ENCODE measurements at places on chromosomes 3 and 15. TPM values are rescaled to one million over a fixed set of nuclear protein-coding genes. Genes with fewer than 3 reads are reported as not detected.

Gene TNK2
- total RNA-seq, result 38.9 TPM

Gene C3orf70
- total RNA-seq, result 14.2 TPM

Gene TTLL13
- not detected for total RNA-seq

Gene ADGRG7
- total RNA-seq, result not detected

Gene PRKAR2A
- total RNA-seq, result 69.5 TPM

Gene CDC25A
- total RNA-seq, result 2.5 TPM

Gene CHRNA7
- 1.9 TPM for total RNA-seq

Gene ADPRH
- total RNA-seq, result 18.5 TPM

Gene CCR5
- 3.6 TPM for total RNA-seq

Gene IL20RB
- total RNA-seq, result 0.71 TPM

Gene POPDC2
- 13.3 TPM for total RNA-seq

Gene FILIP1L
- total RNA-seq, result 270 TPM

Gene SLC12A1
- 0.68 TPM for total RNA-seq

- DNase-seq, result no peak
These were observed 185.6 kb downstream of the FAM43A start for GRCh38 chr3:194871143-194871863.

GRCh38 chr15:36831125-36831903 lies 251.9 kb downstream of the CDIN1 start:
- no peak for DNase-seq

DNA sequence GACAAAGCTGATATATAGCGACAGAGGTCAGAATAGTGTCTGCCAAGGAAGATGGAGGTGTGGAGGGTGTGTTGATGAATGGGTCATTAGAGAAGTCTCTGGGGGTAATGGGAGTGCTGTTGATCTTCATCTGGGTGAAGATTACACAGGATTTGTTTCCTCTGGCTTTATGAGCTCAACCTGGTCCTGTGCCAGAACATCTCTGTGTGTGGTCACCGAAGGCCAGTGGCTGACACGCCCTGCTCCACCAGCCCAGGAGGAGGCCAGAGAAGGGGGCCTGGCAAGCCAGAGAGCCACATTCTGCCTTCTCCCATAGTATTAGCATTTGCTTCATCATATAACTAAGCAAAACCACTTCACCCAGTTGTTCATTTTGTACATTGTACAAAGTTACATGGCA lies 121.1 kb downstream of the ZNF621 start:
- DNase-seq, result no peak

- DNase-seq, result no peak
These were observed 12.9 kb downstream of the POMGNT2 start for GRCh38 chr3:43093006-43093405.

DNA sequence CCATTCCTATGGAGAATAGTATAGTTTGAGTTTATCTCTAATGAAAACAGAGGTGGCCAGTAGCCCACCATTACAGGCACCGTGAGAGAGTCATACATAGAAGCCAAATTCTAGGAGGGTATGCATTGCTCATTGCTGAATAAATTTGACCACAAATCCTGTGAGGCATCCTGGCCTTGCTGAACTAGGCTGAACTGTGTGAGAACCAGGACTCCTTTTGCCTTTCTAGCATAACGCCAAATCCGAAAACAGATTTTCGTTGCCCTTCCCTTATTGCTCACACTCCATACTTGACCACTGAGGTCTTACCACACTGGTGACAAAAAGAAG lies 50.4 kb downstream of the SLC2A2 start:
- DNase-seq, result no peak

DNA sequence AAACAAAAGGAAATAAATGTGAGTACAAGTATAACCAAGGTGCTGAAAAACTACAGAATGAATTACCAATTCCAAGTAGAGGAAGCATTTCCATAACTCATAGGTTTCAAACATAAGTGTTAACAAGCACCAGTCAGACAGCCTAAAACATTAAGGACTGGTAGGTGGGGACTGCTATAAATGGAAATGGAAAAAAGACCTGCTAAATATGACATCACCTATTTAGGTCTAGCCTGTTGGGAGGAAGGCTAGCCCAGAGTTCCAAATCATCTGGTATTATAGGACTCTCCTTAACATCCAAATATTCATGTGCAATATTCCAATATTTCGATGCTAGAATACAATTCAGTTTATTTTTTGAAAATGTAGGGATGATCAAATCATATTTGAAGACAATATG lies 560.0 kb downstream of the ROBO2 start:
- no peak for DNase-seq

DNA sequence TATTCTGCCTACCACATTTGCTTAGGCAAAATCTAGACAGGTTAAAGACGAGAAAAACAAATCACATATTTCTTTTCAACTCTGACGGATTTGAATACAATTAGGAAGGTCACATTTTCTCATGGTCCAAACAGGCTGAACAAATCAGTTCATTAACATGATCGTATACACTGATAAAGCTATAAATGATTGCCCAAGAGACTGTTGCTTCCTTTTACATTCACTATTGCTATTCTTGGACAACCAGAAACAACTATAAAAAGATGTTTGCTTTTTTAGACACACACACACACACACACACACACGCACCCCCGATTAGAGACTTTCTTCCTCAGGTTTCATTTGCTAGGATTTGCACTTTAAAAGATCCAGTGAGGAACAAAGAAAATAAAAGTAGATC lies 122.3 kb upstream of the BHLHE40 start:
- DNase-seq, result no peak

- DNase-seq, result no peak
These were observed 22.8 kb downstream of the IDH3A start for GRCh38 chr15:78171864-78172472.

DNA sequence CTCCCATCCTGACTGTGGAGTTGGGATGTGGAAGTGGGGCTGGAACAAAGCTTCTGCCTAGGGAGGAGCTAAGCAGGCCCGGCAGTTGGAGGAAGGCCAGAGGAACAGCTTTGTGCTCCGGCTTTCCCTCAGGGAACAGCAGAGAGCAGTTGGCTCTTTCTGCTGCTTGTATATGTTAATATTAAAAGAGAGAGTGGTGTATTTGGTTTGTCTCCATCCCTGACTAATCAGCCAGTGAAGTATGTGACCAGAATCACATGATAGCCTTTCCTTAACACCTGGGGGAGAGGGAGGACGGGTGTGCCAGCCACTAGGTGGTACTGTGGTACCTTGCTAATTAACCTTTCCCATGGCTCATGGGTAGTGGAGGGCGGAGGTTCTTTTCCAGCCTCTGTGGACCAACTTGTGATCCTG lies 10.0 kb downstream of the EIF2B5 start:
- DNase-seq, result no peak

DNA sequence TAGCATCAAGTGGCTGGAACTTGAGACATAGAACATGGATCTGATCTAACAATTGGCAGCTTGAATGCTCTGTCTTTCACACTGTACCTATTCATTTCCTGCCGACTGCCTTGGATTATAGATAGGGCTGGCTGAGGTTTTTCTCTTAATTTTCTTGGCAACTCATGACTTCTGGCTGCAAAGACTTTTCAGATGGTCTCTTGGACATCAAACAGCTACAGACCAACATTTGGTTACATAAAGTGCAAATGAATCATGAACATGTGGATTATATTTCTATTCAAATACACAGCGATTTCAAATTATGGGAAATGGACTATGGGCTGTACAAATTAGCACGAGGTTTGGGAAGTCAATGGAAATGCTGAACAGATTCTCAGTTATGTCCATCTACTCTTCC lies 26.2 kb upstream of the IL16 start:
- DNase-seq, result no peak

- peak; percentile 62 for DNase-seq
These were observed 6.0 kb downstream of the TM4SF4 start for GRCh38 chr3:149480326-149481017.

- no peak for DNase-seq
These were observed 17.3 kb downstream of the CHRNA3 start for GRCh38 chr15:78603467-78603866.

- DNase-seq, result no peak
These were observed 524.2 kb upstream of the LMCD1 start for GRCh38 chr3:7977245-7978086.

- DNase-seq, result no peak
These were observed 159.4 kb downstream of the ZIC4 start for GRCh38 chr3:147246906-147247305.

GRCh38 chr3:193960487-193961274 lies 175.3 kb upstream of the HES1 start:
- DNase-seq, result no peak

DNA sequence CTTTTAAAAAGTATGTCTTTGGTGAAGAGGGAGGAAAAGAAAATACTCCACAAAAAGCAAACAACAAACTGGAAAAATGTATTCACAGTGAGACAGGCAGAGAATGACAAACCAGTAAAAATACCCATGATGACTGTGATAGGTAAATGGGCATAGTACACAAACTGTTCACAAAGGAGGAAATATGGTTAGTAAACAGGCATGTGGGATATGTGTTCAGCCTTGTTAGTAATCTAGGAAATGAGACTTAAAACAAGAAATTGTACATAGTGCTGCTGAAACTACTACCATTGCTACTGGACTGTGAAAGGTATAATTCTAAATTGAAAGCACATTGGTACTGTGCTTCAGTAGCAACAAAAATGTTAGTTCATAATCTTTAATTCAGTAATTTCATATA lies 50.1 kb downstream of the UBE2E2 start:
- DNase-seq, result no peak

DNA sequence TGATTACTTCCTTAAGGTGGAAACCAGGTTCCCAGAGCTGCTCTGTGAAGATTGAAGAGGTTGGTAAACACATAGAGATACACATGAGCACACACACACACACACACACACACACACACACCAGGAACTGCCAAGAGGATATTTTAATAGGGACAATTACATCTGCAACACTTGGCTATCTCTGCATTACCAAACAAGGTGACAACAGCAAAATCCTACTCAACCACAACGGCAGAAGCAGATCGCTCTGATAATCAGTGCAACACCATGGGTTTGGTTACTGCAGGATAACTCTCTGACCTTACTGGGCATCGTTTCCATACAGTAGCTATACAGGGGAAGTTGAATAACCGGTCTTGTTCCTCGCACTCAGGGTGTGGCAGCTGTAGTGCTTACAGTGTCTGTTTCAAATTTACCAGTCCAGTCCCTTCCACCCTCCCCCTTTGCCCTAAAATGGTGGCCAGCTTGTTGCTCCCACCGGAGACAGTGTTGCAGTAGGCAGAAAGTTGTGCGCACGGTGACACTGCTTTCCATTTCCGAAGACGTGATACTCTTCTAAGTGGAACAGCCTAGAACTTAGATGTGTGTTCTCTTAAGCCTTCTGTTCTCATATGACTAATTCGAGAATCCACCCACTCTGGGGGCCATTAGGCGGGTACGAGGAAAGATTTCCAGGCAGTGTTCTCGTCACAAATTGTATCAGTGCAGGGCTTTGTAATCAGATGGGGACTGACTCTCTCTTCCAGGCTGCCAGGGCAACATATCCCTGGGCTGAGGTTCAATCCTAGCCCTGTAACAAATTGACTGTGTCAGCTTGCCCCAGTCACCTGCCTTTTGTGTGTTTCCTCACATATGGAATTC lies 176.2 kb downstream of the P3H2 start:
- no peak for DNase-seq

- DNase-seq, result no peak
These were observed 765.1 kb downstream of the ROBO1 start for GRCh38 chr3:79002465-79003372.

GRCh38 chr3:22671848-22672247 lies 531.3 kb upstream of the UBE2E2 start:
- no peak for DNase-seq

DNA sequence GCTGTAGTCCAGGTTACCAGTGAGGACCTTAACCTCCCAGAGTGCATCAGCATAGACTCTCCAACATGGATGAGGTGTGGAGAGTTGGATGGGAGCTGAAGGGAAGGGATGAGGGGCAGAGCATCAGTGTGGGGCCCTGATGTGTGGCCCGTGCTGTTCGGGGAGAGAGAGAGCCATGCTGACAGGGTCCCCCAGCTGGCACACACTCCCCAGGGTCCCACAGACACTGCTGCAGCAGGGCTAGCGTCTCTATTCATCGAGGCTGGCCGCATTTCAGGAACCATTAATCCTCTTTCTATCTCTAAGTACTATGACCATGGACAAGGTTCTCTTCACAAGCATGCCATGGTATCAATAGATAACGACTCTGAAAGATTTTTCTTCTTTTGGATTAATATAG lies 85.9 kb upstream of the PLXNA1 start:
- no peak for DNase-seq

DNA sequence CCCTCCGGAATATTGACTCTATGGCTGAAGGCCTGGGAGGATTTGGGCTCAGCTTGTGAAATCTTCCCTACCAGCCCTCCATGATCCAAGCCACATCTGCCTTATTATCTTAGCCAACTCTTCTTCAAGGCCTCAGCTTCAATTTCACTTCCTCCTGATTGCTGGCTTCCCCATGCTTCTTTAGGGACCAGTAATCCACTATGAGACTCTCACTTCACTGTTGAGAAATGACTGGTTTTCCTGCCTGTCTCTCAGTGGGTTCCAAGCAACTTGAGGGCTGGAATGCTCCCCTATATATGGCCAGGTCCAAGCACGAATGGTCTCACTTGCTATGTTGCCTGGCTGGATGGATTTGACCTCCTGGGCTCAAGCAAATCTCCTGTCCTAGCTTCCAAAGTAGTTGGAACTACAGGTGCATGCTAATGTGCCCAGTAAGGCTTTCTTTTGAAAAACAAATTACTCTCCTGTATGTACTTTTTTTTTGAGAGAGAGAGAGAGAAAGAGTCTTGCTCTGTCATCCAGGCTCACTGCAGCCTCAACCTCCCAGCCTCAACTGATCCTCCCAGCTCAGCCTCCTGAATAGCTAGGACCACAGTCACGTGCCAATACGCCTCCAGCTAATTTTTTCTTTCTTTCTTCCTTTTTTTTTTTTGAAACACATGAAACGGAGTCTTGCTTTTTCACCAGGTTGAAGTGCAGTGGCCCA lies 7.9 kb upstream of the PIK3CB start:
- no peak for DNase-seq

DNA sequence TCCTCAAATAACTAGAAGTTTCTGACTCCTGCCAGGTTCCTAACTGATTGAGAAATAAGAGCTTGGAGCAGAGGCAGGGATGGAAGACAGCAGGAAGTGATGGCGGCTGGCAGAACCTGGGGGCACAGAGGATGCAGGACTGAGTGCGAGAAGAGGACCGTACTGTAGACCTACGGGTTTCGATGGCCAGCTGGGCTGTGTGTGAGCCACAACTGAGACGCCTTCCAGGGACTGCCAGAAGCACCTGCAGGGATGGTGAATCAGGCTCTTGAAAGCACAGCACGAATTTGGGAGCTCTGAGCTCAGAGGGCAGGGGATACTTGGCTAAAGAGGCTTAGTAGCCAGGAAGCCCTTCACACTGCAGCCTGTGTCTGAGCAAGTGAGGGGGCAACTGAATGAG lies 165.6 kb downstream of the ABHD5 start:
- DNase-seq, result no peak

- DNase-seq, result no peak
These were observed 29.6 kb downstream of the GALK2 start for GRCh38 chr15:49199666-49200065.

DNA sequence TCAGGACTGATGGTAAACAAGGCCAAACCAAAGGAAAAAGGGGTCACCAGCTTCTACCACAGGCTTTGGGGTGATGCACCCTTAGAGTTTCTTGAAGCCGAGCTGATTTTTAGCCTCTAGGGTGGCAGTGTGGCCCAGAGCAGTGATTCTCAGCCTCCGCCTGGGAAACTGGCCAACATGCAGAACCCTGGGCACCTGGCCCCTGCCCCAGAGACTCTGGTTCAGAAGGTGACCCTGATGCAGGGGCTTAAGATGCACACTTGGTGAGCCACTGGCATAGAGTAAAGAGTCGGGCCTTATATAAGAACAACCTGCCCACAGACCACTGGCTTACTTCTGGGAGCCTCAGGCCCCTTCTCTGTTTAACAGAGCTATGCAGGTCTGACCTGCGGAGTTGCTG lies 44.5 kb downstream of the SYNM start:
- no peak for DNase-seq

Measured in thoracic aorta (tissue), 2 donors.